Chondrocyte (in vitro differentiated cells): ENCODE measurements at places on chromosomes 6 and 20.

GRCh38 chr6:74181471-74181870 is 485.5 kb downstream of the CD109 start:
- no peak for DNase-seq
- H3K4me3 ChIP-seq = no peak overlapping the region
- no peak overlapping the region for H3K27ac ChIP-seq

- no peak overlapping the region for H3K4me3 ChIP-seq
- H3K27me3 ChIP-seq = no peaks in the 10 kb centered on the region
- no peak overlapping the region for H3K27ac ChIP-seq
- H3K4me1 ChIP-seq = no peaks in the 10 kb centered on the region
- H3K36me3 ChIP-seq = no peaks in the 10 kb centered on the region
Observed at GRCh38 chr6:97133067-97133466, 149.9 kb downstream of the MMS22L start.

DNA sequence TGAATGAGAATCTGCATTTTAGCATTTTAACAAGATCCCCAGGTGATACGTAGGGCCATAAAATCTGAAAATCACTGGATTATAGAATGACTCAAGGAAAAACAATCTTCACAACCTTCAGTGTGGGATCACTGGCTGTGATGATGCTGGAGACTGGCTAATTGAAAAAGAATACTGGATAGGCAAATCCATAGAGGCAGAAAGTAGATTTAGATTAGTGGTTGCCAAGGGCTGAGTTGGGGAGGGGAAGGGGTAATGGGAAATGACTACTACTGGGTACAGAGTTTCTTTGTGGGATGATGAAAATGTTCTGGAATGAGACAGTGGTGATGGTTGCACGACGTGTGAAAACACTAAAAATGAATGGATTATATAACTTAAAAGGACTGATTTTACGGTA is 84.1 kb downstream of the CDK19 start:
- H3K4me1 ChIP-seq = no peaks in the 10 kb centered on the region
- no peak overlapping the region for H3K4me3 ChIP-seq
- H3K27ac ChIP-seq = no peak overlapping the region

GRCh38 chr20:43533060-43533459 is 25.6 kb downstream of the L3MBTL1 start:
- DNase-seq = peak; percentile 20
- H3K4me1 ChIP-seq = no peaks in the 10 kb centered on the region
- no peak overlapping the region for H3K27ac ChIP-seq

DNA sequence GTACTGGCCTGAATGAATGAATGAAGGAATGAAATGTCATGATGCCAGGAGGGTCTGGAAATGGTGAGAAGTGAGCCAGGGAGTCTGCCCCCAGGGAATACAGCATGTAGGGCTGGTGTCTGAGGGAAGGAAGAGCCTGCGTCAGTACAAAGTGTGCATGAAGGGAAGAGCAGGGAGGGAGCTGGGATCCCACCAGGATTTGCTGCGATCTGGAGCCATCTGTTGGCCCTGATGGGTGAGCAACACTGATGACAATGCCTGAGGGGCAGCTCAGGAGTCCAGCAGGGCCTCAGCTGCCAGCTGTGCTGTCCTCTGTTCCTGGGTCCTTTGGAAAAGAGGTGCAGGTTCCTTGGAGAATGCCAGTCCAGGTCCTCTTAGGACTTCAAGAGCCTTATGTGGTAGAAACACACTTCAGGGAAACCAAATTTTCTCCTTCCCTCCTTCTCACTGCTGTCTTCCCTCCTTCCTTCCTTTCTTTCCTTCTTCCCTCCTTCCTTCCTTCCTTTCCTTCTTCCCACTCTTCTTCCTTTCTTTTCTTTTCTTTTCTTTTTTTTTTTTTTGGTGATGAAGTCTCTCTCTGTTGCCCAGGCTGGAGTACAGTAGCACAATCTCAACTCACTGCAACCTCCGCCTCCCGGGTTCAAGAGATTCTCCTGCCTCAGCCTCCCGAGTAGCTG is 11.5 kb downstream of the BPI start:
- H3K36me3 ChIP-seq = peaks cover 2% of the 10 kb centered on the region
- peaks cover 5% of the 10 kb centered on the region for H3K27me3 ChIP-seq
- H3K27ac ChIP-seq = no peak overlapping the region
- no peak for DNase-seq
- H3K4me1 ChIP-seq = no peaks in the 10 kb centered on the region
- H3K4me3 ChIP-seq = no peak overlapping the region

- no peaks in the 10 kb centered on the region for H3K36me3 ChIP-seq
- no peak for DNase-seq
- H3K27me3 ChIP-seq = no peaks in the 10 kb centered on the region
- H3K27ac ChIP-seq = peak overlapping the region; percentile 98
Observed at GRCh38 chr6:11731423-11731822, 47.2 kb downstream of the ADTRP start.

GRCh38 chr20:60115451-60115850 is 157.2 kb downstream of the CDH26 start:
- H3K27me3 ChIP-seq = peaks cover 22% of the 10 kb centered on the region
- no peaks in the 10 kb centered on the region for H3K4me1 ChIP-seq
- H3K27ac ChIP-seq = no peak overlapping the region

DNA sequence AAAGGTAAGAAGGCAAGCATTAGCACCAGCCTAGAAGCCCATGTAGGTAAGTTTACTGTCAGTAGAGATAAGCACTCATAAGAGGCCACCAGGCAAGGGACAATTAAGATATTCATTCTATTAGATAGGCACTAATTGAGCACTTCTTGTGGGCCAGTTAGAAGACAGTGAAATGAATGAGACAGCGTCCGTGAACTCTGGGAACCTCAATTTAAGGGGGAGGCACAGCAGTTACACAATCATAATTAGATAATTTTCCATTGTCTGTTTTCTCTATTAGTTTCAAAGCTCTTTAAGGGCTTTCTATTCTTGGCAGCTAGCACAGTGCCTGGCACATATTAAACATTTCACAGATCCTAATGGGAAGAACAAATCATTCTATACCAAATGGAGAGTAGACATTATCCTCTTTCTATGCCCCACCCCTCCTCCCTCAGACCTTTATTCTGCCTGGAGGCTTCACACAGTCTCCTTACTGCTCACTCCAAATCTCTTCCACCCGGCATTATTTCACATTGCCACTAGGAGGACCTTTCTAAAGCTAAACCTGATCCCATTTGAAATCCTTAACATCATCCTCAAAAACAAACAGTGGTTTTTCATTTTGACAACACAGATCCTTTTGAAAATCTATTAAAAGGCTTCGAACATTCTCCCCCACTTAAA is 529.6 kb downstream of the ADGRB3 start:
- no peak overlapping the region for H3K27ac ChIP-seq
- no peak for DNase-seq
- peaks cover 5% of the 10 kb centered on the region for H3K27me3 ChIP-seq
- H3K4me1 ChIP-seq = no peaks in the 10 kb centered on the region
- no peaks in the 10 kb centered on the region for H3K36me3 ChIP-seq

- no peak for DNase-seq
- H3K27ac ChIP-seq = no peak overlapping the region
- no peaks in the 10 kb centered on the region for H3K4me1 ChIP-seq
- no peak overlapping the region for H3K4me3 ChIP-seq
Observed at GRCh38 chr20:44771172-44771535, 25.5 kb downstream of the KCNK15 start.

DNA sequence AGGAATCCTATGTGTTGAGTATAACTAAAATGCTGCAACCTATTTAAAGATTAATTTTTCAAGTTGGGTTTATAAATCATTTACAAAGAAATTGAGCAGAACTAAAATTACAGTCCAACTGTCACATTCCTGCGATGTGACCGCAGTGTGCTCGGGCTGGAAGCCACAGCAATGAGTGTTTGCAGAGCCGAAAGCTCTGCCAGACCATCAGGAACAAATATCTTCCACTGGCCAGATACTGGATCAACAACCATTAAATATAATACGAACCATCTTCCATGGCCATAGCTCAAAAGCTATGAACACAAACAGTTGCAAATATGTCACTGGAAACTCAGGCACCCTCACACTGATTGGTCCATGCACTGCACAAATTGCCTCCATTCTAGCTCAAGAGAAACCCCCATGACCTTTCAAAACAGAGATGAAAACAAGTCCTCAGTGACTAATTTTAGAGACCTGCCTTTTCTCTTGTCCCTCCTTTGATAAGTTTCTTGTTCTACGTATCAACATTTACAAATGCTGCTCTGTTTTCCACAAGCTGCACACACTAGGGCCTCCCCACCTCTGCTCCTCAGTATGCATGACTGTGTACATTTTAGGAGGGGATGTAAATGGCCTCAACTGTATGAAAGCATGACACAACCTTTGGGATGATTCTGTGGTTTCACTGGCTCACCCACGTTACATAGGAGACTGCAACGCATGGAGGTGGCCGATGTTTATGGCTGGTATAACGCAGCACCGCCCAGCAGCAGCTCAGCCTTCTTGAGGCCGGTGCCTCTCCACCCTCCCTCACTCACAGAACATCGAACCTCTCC is 171.7 kb downstream of the WDR27 start:
- no peaks in the 10 kb centered on the region for H3K27me3 ChIP-seq
- H3K27ac ChIP-seq = peak overlapping the region; percentile 67
- peaks cover 9% of the 10 kb centered on the region for H3K36me3 ChIP-seq
- no peak for DNase-seq
- H3K4me3 ChIP-seq = no peak overlapping the region
- H3K4me1 ChIP-seq = peaks cover 13% of the 10 kb centered on the region

DNA sequence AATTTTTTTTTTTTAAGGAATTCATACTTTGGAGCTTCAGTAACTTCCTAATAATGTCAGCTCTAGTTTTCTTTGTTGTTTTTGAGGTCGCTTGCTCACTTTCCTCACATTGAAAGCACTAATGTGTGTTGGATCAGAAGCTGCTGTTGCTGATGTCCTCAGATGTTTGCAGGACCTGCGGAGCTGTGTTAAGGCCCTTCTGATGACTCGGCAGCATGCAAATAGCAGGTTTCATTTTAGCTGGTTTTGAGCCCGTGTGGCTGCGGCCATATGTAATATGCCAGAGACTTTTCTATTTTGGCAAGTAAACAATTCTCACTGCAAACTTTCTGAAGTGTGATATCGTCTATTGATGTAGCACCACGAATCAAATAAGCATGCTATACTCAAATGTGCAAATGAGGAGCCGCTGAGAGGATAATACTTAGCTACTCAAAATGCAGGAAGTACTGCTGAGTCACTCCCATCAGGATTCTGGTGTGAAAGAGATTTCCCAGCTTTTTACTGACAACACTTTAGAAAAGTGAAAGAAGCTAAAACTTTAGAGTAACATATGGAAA is 187.8 kb downstream of the SASH1 start:
- peaks cover 52% of the 10 kb centered on the region for H3K4me1 ChIP-seq
- DNase-seq = no peak
- H3K27ac ChIP-seq = peak overlapping the region; percentile 99
- H3K4me3 ChIP-seq = peak overlapping the region; percentile 66
- H3K27me3 ChIP-seq = no peaks in the 10 kb centered on the region

GRCh38 chr6:29974901-29975560 is 32.7 kb downstream of the HLA-A start:
- no peak overlapping the region for H3K4me3 ChIP-seq
- H3K27ac ChIP-seq = no peak overlapping the region
- peaks cover 39% of the 10 kb centered on the region for H3K27me3 ChIP-seq
- H3K4me1 ChIP-seq = peaks cover 26% of the 10 kb centered on the region

DNA sequence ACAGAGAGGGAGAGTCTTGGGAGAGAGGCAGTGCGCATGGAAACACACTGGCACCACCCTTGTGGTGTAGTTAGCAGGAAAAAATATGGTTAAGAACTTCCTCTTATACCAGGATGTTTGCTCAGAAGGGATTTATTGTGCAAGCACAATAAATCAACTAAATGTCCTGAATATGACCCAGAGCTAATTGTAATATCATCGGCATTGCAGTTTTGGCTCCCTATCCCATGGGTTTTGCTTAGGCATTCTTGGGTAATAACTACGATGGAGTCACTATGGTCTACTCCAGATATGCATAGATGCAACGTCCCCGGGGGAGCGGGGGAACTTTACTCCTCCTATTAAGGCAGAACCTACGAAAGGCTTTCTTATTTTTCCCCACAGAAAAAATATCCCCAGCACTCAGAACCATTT is 751.6 kb downstream of the EYS start:
- no peaks in the 10 kb centered on the region for H3K4me1 ChIP-seq
- no peak overlapping the region for H3K4me3 ChIP-seq
- peaks cover 36% of the 10 kb centered on the region for H3K27me3 ChIP-seq
- no peak for DNase-seq
- H3K27ac ChIP-seq = no peak overlapping the region
- no peaks in the 10 kb centered on the region for H3K36me3 ChIP-seq

GRCh38 chr20:18971574-18971973 is 158.0 kb downstream of the SCP2D1 start:
- no peaks in the 10 kb centered on the region for H3K4me1 ChIP-seq
- no peak overlapping the region for H3K4me3 ChIP-seq
- no peaks in the 10 kb centered on the region for H3K36me3 ChIP-seq
- no peak for DNase-seq
- H3K27me3 ChIP-seq = peaks cover 2% of the 10 kb centered on the region
- no peak overlapping the region for H3K27ac ChIP-seq

- no peaks in the 10 kb centered on the region for H3K27me3 ChIP-seq
- peaks cover 20% of the 10 kb centered on the region for H3K4me1 ChIP-seq
- peaks cover 7% of the 10 kb centered on the region for H3K36me3 ChIP-seq
Observed at GRCh38 chr6:5942591-5942990, 64.1 kb downstream of the NRN1 start.

DNA sequence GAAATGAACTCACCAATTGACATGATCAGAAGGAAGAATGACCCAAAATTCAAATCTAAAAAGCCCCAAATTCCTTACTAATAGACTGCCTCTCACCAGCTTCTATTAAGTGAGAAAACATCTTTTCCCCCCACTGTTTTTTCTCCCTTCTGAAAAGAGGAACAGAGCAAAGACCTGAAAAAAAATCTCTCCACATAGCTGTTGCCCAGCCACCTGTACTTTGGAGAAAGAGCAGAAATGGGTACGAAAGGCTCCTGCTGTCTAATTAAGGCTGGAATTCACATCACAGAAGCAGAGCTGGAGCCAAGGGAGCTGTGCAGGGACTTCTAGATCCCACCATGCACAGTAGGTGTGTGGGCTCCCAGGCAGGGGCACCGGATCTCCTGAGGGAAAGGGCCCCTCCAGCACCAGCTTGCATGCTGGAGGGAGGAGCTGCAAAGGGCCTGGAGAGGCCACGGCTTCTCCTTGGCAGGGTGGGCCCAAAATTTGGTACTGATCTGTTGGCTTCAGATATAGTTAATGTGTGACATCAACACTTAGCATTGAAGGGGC is 73.2 kb upstream of the DUSP22 start:
- no peak overlapping the region for H3K4me3 ChIP-seq
- H3K27me3 ChIP-seq = no peaks in the 10 kb centered on the region
- H3K27ac ChIP-seq = no peak overlapping the region
- no peak for DNase-seq

GRCh38 chr6:11722220-11722619 is 56.4 kb downstream of the ADTRP start:
- DNase-seq = no peak
- H3K36me3 ChIP-seq = no peaks in the 10 kb centered on the region
- H3K27me3 ChIP-seq = no peaks in the 10 kb centered on the region
